ENCODE measurements at places on chromosomes 7 and 10. TPM values are rescaled to one million over a fixed set of nuclear protein-coding genes. Genes with fewer than 3 reads are reported as not detected.

DNA sequence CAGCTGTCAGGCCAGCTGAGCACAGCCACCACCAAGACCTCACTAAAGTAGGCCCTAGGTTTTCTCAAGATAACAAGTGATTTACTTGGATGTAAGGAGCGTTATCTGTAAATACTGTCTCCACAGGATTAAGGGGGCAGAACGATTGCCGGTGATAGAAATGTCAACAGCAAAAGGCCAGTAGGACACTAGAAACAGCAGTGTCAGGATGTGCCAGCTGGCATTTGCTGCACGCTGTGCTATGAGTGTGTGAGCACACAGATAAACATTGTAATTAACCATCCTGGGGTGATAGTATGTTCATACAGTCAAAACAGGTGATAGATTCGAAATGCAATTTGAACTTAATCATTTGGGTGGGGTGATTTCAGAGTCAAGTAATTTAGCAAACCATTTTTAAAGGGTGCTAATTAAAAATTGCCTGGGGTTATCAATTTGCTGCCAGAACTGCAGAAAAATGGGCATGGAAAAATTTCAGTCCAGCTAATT lies 36.3 kb upstream of the NOBOX start:
- no peak overlapping the region for H3K27ac ChIP-seq
- H3K27me3 ChIP-seq: no peaks in the 10 kb centered on the region
- H3K4me1 ChIP-seq: no peaks in the 10 kb centered on the region
- H3K4me3 ChIP-seq: no peak overlapping the region
- DNase-seq: no peak

DNA sequence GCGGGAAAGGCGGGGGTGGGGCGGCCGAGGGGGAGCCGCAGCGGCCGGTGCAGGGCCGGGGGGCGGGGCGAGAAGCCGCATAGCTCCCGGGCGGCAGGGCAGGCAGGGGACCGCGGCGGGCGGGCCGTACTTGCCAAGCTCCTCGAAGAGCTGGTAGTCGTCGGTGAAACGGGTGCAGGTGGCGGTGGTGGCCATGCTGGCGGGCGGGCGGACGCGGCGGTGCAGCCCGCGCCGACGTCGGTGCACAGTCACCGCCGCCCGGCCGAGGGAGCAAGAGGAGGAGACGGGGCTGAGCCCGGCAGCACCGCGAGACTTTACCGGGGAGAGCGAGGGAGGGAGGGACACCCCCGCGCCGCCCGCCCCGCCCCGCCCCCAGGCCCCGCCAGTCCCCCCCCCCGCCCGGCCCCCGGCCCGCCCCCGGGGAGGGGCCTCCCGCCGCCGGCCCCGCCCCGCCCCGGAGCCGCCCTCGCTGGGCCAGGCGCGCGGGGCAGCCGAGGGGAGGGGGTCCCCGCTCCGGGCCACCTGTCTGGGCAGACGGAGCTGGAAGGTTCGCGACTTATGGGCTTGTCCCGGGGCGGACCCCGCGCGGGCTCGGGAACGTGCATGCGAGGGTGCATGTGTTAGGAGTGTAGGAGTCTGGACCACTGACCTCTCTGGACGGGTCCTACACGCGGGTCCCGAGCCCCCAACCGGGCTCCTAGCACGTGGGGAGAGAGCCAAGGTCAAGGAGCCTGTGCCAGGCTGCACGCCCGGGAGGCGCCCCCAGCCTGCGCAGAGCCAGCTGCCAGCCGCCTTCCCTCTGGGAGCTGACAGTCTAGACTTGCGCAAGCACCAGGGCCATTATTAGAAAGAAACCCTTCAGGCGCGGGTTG lies at the start of gene CAMK2G:
TSS of gene CAMK2G (minus strand) at position 289 of the 872 bp plus-strand sequence. CDS start at position 195, 94 bp downstream.
- H3K27me3 ChIP-seq: no peaks in the 10 kb centered on the region
- H3K4me3 ChIP-seq: peak within 1 kb of the TSS; percentile 93
- H3K36me3 ChIP-seq: no peaks in the 10 kb centered on the region
- DNase-seq: peak; percentile 86
- H3K27ac ChIP-seq: no peak within 1 kb of the TSS

GRCh38 chr10:34262985-34263384 lies 552.1 kb downstream of the PARD3 start:
- no peak overlapping the region for H3K27ac ChIP-seq
- no peaks in the 10 kb centered on the region for H3K4me1 ChIP-seq
- no peaks in the 10 kb centered on the region for H3K36me3 ChIP-seq
- no peak overlapping the region for H3K4me3 ChIP-seq
- no peaks in the 10 kb centered on the region for H3K27me3 ChIP-seq

Gene LAMTOR4
- total RNA-seq: 101 TPM

DNA sequence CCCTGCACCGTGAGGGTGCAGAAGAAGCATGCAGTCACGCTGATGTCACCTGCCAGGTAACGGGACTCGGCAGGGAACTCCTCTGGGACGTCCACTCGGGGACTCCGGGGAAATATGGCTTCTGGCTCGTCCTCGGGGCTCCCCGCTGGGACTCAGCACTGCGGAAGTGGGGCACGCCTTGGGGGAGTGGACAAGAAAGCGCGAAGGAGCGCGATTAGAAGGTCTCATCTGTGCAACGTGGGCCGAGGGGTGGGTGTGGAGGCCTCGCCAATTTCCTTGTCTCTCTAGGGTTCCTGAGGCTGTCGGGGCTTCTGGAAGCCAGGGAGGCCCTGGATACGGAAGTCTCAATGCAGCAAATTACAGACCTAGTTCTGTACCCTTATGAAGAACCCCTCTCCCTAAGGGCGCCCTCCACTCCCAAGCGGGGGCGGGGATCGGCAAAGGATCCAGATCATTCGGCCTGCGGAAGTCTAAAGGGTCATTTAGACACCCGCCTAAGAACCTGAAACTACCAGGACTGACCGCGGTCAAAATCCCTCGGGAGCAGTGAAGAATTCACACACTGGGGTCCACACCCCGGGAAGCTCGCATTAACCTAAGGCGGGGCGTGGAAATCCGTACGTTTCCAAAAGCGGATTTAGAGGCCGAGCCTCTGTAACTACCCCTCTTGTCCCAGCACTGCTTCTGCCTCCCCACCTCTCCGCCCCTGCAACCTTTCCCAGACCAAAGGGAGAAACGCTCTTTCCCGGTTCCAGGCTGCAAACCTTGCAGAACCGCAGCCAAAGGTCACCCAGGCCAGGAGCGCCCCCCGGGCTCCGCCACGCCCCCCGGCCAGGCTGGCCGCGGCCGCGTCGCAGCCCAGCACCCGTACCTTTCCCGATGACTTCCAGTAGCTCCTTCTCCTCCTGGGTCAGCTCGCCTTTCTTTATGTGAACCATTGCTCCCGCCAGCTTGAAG lies 640 bp downstream of the ANKMY2 start:
- H3K27me3 ChIP-seq: no peaks in the 10 kb centered on the region
- H3K27ac ChIP-seq: peak overlapping the region; percentile 77
- H3K4me1 ChIP-seq: peaks cover 2% of the 10 kb centered on the region
- DNase-seq: peak; percentile 58

Data from ovary (tissue), 10 donors.